CD4-positive, alpha-beta T cell treated with Interleukin-6 at 100 ng/mL for 8 hours (primary cell): ENCODE measurements at places on chromosomes 4 and X.

DNA sequence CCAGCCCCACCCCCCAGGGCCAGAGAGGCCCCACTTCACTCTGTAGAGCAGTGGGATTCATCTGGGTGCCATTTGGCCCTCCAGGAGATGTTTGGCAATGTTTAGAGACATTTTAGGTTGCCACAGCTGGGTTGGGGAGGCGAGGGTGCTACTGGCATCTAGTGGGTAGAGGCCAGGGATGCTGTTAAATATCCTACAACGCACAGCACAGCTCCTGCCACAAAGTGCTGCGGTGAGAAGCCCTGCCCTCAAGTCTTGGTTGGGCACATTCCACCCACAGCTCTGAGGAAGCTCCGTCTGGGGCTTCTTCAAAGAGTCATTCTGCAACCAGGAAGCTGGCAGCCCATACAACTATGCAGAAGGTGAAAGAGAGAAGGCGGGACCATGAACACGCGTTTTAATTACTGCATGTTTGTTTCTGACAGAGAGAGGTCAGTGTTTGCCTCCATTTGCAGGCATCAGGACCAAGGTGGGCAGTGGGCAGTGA lies 48.1 kb upstream of the FAM9C start:
- DNase-seq: peak; percentile 89

DNA sequence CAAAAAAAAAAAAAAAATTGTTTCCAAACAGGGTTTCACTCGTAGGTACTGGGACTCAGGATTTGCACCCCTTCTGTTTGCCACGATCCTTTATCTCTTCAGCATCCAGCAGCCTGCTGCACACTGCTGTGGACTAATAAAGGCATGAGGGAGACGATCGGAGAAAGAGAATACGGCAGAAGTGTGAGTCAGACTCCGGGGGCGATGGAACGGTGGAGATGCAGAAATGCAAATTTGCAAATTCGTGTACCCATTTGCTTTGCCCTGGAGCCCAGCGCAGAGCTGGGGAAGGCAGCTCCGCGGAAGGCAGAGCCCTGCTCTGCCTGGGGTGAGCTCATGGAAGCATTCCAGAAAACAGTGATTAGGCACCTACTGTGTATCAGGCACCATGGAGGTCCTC lies 270.3 kb downstream of the ASMT start:
- DNase-seq: no peak

- no peak for DNase-seq
Measured at GRCh38 chrX:39774774-39775328, 322.9 kb downstream of the BCOR start.

GRCh38 chr4:88008122-88008742 lies 797 bp downstream of the PKD2 start:
- no peak for DNase-seq

DNA sequence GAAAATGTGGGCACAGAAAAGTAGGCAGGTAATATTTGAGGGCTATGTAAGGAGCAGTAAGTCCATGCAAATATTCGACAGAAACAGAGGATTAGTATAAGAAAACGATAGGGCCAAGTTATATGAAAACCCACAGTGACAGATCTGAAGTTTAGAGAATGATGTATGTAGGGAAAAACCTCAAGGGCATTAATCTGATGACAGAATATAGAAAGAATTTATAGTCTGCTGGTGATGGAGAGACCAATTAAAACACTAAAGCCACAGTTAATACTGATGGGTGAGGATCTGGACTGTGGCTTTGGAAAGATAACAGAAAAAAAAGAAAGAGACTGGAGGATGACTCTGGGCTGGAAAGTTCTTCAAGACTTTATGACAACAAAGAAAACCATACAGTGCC lies 169.7 kb downstream of the PALLD start:
- DNase-seq: no peak

DNA sequence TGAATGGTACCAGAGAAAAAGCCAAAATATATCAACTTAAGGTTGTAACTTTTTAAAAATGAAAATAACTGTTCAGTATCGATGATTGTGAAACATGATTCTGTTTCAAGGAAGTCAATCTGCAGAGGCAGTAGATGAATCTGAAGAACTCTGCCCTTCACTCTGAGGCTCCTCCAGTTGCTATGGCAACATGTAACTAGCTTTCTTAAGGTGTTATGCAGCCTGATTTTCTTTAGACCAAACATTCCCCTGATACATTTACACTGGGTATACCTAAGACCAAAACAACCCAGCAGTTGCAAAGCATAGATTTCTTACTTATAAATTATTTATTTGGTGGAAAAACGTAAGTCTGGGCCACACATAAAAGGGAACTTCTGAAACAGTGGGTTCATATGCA lies 133.6 kb upstream of the RASGEF1B start:
- no peak for DNase-seq

DNA sequence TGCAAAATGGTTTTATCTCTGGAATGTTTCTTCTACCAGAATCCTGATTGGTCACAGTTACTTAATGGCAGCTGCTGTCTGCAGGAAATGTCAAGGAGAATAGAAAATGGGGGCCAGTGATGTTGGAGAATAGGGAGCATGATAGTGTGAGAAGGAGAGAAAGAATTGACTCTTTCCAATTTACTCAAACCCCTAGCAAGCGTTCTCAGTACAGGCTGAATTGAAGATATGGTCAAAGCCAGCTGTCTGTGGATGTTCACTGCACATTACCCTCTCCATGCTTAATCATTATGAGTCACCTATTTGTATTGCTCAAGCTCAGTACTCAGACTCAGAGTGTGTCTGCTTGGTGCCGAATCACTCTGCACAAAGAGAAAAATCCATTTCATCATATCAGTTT lies 57.8 kb upstream of the FAM47B start:
- DNase-seq: no peak

- no peak for DNase-seq
Measured at GRCh38 chrX:7993873-7994272, 66.7 kb upstream of the PNPLA4 start.

DNA sequence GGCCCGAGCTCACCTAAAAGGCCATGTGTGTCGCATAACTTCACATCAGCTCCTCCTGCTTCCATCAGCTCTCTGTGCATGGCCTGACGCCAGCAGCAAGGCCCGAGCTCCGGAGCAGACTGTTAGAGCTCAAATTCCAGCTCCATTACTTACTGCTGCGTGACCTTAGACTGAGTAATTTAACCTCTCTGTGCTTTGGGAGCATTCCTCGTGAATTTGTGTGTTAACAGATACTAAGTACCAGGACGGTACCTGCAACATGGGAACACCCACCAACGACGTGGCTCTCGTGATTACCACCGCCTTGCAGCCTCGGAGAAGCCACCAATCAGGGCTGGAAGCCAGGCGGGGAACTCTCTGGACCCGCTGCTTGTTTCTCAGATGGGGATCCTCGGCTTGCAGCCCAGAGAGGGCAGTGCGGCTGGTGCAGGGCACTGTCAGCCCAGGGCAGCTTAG lies 12.9 kb downstream of the LETM1 start:
- no peak for DNase-seq

GRCh38 chr4:37066159-37066558 lies 178.4 kb upstream of the NWD2 start:
- DNase-seq: no peak

DNA sequence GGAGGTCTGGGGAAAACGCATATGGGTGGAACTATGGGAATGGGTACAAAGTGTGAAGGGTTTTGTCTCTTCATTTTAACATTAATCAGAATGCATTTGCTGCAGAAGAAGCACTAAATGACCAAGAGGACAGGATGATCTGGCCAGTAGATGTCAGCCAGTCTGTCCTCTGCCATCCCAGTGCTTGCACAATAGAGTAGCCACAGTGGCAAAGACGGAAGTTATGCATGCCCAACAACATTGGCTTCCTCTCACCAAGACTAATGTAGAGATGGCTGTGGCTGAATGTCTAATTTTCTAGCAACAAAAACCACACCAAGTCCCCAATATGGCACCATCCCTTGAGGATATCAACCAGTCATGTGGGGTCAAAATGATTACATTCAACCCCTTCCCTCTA lies 45.0 kb upstream of the ARHGEF6 start:
- DNase-seq: no peak

GRCh38 chr4:114180481-114180880 lies 201.0 kb upstream of the ARSJ start:
- DNase-seq: no peak

GRCh38 chr4:139207873-139208403 lies 30.9 kb upstream of the ELF2 start:
- no peak for DNase-seq

DNA sequence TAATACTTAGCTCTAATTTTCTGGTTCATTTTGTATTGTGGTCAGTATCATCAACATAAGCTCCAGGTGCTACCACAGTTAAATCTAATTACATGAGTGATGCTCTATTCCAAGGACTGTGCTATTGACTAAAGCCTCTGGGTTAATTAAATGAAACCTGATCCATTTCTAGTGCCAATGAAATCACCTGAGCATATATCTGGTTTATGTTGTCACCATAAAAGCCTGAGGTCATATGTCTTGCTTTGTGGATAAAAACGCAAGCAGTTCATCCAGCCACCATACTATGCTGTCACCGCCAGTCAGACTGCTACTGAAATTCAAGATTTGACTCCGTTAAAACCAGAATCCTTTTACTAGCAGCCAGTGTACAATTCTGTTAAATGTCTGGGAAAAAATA lies 64.2 kb upstream of the ZNF518B start:
- DNase-seq: no peak

DNA sequence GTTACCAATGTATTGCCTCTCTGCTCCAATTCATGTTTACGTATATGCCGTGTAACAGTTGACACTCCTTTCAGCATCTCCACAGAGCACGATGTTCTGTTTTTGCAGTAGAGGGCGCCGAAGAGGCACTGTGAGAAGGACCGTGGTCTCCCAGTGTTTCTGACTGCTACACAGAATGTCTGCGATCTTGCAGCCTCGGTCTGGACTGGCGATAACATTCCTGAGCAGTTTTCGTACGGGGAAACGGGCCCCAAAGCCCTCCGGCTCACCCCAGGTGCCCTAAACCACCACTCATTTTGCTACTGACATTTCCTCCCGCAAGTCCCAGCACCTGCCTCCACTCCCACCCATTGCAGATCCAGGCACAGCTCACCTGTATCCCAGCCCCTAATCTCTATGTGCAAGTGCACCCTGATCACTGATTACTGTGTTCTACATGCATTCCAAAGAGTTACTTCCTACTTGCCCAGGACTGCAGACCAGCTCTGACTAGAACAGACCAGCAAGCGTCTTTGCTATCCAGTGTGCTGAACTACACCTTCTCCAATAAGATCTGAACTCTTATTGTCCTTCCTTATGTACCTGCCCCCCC lies 12.4 kb upstream of the NFXL1 start:
- DNase-seq: peak; percentile 46

DNA sequence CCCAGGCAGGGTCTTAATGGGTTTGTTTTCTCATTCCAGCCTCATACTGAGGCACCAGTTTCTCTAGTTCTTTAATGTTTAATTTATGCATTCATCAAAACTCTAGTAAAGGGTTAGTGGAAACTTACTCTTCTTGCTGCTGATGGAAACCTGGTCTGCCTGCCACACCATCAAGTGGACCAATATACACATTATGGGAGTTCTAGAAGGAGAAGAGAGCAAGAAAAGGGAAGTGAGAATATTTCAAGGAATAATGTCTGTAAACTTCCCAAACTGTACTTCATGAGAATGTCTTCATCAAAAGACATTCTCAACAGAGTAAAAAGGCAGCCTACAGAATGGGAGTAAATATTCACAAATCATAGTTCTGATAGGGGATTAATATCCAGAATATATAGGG lies 20.9 kb upstream of the DHX15 start:
- DNase-seq: no peak

- DNase-seq: no peak
Measured at GRCh38 chrX:84340968-84341367, 153.0 kb upstream of the RPS6KA6 start.

- DNase-seq: no peak
Measured at GRCh38 chrX:24282381-24283126, 31.3 kb downstream of the SUPT20HL2 start.

GRCh38 chr4:114281164-114281960 lies 301.9 kb upstream of the ARSJ start:
- DNase-seq: no peak

- DNase-seq: no peak
Measured at GRCh38 chrX:149124526-149125108, 380.5 kb downstream of the IDS start.

GRCh38 chr4:106671716-106672115 lies 303.1 kb upstream of the GIMD1 start:
- DNase-seq: no peak

GRCh38 chrX:69158166-69158980 lies 6.9 kb downstream of the PJA1 start:
- peak; percentile 29 for DNase-seq

GRCh38 chr4:150010525-150011126 lies 67.6 kb upstream of the DCLK2 start:
- DNase-seq: no peak

DNA sequence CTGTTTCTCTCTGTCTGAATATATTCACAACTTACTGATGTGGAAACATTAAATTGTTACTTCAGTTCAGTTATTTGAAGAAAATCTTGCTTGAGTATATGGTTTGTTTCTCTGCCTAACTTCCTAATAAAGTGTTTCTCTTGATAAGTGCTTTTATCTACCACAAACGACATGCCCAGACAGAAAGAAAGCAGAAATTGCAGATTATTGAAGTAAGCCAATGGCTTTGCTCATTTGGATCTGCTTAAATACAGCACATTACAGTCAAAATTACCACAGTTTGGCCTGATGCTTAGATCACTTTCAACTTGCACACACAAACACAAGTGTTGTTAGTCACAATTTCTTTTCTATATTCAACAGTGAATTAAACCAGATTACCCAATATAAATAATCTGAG lies 68.0 kb downstream of the ATOH1 start:
- no peak for DNase-seq

DNA sequence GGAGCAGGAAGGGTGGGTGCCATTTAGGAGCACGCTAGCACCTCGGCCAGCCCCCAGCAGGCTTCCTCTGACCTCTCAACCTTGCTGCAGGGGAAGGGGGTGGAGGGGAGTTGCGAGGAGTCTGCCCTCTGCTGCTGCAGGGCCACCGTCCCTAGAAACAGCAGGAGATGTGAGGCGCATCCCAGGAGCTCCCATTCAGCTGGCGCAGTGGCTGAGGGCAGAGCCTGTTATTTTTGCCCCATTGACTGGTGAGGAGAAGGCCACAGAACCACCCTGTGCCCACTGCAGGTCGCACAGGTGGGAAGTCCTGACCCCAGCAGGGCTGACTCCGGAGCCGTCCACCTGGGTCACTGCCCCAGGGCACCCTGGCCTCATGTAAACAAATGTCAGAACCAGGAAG lies 8.0 kb downstream of the PDE6B start:
- DNase-seq: no peak

- DNase-seq: no peak
Measured at GRCh38 chr4:109760682-109761081, 30.8 kb upstream of the PLA2G12A start.

GRCh38 chrX:153321381-153322124 lies at the start of gene PNMA6F:
PNMA6F (minus strand) TSS chrX:153321767; CDS start chrX:153320674, 1,093 bp downstream.
- DNase-seq: no peak
